Fibroblast of skin of abdomen (primary cell): ENCODE measurements at places on chromosomes 3 and 15.

- DNase-seq = no peak
Measured at GRCh38 chr3:14890476-14890875, 56.9 kb upstream of the NR2C2 start.

- no peak for DNase-seq
Measured at GRCh38 chr3:71581457-71582035, 2.0 kb downstream of the FOXP1 start.

- peak; percentile 69 for DNase-seq
Measured at GRCh38 chr15:52013151-52013791, 5.7 kb upstream of the MAPK6 start.

GRCh38 chr3:168088106-168088720 is 7.5 kb downstream of the GOLIM4 start:
- no peak for DNase-seq

DNA sequence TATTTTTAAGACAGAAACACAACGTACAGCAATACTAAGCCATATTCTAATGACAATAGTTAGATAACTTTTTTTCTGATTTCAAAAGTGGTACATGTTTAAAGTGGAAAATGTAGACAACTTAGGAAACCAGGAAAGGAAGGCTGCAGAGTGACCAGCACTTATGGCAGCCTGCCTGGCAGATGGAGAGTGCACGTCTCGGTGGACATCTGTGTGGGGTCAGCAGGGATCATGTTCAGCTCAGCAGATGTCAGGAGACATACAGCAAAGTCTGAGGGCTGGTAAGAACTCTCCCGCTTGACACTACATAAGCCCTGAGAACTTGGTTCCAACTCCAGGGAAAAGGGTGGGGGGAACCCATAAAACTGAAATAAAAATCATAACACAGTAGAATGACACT is 128.6 kb upstream of the ADPGK start:
- no peak for DNase-seq

DNA sequence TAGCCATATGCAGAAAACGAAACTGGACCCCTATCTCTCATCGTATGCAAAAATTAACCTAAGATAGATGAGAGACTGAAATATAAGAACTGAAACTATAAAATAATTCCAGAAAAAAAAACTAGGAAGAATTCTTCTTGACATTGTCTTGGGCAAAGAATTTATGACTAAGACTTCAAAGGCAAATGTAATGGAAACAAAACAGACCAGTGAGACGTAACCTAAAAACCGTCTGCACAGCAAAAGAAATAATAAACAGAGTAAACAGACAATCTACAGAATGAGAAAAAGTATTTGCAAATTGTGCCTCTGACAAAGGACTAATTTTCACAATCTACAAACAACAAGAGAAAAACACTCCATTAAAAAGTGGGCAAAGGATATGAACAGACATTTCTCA is 92.3 kb downstream of the FAM227B start:
- no peak for DNase-seq

GRCh38 chr3:31232055-31233025 is 300.4 kb upstream of the STT3B start:
- peak; percentile 37 for DNase-seq

- DNase-seq = no peak
Measured at GRCh38 chr15:81161160-81161673, 27.1 kb downstream of the CFAP161 start.

DNA sequence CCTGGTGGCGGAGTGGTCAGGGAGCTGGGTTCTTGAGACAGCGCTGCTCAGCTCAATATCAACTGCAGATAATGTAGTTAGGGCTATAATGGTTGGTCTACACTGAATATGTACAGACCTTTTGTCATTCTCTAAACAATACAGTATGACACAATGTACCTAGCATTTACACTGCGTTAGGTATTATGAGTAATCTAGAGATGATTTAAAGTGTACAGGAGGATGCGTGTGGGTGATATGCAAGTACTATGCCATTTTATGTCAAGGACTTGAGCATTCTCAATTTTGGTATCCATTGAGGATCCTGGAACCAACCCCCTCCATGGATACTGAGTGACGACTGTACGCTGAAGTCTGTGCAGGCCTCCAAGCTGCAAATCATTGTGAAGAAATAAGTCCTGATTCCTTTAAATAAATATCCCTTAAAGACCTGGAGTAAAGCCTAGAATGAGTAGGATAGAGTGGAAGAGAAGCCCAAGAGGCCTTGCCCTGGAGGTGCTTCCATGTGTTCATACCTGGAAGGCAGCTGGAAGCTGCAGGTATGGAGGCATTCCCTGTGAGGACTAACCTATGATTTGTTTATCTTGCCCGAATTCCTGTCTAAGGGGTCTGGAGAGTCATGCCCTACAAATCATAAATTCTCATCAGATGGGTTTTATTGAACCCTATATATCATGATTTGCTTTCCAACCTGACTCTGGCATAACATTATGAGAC is 15.7 kb upstream of the RTP1 start:
- DNase-seq = no peak

DNA sequence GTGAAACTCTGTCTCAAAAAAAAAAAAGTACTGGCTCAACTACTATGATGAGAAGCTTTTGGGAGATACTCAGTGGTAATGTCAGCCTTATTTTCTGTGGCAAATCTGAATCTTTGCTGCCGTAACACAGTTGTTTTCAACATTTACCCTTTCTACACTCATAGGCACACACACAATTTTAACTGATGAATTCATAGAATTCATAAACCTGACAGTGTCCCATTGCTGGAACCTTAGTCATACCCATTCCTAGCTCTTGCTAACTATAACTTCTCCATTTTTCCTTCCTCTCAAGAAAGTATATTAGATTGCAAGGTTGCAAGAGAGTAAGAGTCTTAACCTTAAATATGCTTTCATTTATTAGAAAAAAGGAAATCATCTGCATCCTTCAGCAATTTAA is 496.6 kb downstream of the FHIT start:
- DNase-seq = peak; percentile 88

- DNase-seq = no peak
Measured at GRCh38 chr15:31412824-31413223, 86.2 kb downstream of the KLF13 start.

DNA sequence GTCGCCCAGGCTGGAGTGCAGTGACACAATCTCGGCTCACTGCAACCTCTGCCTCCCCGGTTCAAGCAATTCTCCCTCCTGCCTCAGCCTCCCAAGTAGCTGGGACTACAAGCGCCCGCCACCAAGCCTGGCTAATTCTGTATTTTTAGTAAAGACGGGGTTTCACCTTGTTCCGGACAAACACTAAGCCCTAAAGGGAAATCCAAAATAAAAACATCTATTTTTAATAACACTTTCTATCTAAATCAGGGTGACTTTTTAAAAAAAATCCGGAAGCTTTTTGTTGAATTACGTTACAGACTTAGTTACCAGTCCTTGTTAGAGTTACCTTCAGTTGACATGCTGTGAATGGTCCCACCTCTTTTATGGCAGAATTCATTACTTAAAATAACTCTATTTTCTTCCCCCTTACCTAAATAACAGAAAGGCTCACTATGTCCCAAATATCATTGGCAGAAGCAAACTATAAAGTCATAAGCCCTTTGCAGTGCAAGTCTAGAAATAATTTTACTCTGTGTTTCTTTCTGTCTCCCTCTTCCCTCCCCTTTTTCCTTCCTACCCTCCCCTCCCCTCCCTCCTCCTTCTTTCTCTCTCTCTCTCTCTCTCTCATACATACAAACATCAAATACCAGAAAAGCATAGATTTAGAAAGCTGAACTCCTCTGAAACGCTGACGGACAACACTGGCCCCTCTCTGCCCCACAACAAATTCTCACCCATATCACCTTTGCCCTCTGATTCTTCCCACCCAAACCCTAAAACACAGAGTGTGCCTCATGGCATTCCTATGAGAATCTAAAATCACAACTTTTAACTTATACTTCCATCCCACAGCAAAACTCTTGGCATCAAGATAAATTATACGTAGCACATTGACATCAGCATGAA is 18.3 kb downstream of the THBS1 start:
- peak; percentile 45 for DNase-seq

DNA sequence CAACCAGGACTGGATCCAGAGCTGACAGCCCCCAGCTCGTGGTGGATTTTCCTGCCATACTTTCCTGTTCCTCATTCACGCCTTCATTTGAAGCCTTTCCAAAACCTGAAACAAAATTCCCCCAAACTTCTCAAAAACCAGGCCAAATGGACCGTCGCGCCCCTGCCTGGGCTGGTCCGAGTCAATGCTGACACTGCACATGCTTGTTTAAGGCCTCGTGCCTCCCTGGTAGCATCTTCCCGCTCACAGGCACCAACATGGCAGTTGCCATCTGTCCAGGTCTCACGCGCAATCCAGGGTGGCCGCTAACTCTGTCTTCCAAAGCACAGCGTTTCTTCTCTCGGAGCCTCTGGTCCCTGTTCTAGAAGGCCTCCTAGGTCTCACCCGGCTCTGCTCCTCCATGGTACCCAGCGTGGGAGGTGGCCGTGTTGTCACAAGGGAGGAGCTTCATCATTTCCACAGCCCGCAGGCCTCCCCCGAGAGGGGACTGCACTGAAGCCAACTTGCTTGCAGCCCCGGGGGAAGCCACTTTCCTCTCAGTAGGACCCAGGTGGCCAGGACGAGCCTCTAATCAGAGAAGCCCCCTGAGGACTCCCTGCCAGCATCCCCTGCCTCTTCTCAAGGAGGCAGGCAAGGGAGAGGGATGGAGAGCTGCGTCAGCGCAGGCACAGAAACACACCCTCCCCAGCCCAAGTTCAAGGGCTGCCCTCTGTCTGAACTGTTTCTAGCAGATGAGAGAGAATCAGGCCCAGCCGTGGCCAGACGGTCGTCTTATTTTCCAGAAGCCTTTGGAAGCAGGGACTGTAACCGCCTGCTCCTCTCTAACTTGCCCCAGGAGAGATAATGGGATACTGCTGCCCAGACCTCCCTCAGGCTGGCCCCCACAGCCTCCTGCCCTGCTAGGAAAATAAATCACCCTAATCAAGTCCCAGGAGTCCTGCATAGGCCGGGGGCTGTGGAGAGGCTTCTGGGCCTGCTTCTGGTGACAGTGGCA is 152.8 kb upstream of the TLE3 start:
- no peak for DNase-seq

DNA sequence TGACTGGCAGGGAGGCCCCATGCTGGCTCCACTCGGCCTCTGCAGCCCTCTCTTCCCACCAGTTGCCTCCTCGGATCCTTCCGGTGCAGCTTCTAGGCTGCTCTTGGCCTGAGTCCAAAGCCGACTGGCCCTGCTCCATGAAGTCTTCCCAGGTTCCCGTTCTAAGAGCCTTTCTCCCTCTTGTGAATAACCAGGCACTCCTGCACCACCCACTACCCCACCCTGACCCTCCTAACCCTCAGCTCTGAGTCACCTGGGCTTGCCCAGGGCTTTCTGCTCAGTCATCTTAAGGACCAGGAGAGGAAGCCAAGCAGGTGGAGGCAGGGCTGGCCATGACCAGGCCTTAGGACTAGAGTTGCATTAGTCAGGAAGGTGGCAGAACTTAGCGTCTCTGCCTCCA is 28.1 kb upstream of the CNBP start:
- peak; percentile 56 for DNase-seq

DNA sequence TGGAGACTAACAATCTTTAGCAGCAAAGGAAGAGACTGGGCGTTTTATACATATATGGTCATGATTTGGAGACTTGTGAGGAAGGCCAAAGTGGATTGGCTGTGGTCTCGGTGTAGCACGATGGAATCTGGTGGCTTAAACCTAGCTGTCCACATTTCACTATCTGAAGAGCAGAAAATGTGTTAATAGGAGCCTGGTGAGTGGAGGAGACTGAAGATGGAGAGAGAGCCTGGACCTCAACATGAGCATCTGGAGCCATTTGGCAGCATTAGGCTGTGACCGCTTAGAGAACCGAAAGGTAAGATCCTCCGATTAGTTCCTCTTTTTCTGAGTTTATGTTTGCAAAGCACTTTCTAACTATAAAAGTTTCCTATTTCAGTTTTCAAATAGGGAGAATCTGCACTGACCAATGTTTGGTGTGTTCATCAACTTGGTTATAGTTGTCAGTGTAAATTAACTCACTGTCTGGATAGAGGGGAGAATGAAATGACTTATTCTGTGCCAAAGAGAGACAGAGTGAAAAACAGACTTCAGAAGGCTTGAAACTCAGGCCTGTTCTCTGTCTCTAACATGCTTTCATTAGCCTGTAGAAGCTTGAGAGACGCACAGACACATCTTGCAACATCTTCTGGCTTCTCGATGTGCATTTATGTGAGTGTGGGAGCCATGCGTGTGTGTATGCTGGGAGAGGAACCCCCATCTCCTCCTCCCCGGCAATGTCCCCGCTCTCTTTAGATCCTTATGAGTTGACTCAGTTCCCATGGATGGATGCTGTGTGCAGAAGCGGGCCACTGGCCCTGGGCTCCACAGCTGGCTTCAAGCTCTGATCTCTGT is 244.7 kb upstream of the TBL1XR1 start:
- DNase-seq = peak; percentile 47

GRCh38 chr3:146501752-146502151 is 32.4 kb upstream of the PLSCR2 start:
- no peak for DNase-seq

GRCh38 chr15:40255033-40255432 is 16.2 kb downstream of the PAK6 start:
- DNase-seq = no peak

DNA sequence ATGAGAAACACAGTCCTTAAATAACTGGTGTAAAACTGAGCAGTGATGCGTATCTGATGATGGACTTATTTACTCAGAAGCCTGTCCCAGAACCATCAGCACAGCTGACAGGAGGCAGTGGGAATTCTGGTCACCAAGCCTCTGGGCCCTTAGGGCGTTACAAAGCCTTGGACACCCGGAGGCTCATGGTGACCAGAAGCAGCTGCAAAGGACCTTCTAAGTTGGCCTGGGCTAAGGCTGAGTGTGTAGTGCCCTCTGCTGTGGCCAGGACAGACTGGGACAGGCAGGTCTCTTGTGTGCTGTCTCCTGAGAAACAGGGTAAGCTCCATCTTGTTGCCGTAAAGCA is 168.9 kb downstream of the ATP10A start:
- DNase-seq = no peak

DNA sequence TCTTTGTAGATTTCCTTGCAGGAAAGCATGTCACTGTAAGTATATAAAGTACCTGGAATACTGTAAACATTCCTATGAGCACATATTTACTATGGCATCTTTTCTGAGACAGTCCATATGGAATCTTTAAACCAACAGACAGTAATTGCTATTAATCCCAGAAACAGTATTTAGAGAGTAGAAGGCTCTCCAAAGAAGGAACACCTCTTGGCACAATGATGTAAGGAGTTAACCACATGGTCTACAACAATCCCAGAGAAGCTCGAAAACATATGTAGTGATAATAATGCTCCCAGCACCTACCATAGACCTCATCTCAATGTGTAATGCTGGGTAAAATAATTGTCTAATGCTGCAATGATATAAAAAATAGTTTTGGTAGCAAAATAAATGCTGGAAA is 95.8 kb upstream of the IL12A start:
- DNase-seq = no peak

- peak; percentile 94 for DNase-seq
Measured at GRCh38 chr3:70849911-70850699, 537.7 kb upstream of the MDFIC2 start.

GRCh38 chr15:87207990-87208580 is 1048.5 kb downstream of the NTRK3 start:
- peak; percentile 83 for DNase-seq

GRCh38 chr15:75095594-75095993 is 72.2 kb downstream of the PPCDC start:
- no peak for DNase-seq
